Activated CD4-positive, alpha-beta memory T cell treated with anti-CD3 and anti-CD28 coated beads for 36 hours (primary cell): ENCODE measurements at places on chromosomes 7 and 10. TPM values are rescaled to one million over a fixed set of nuclear protein-coding genes. Genes with fewer than 3 reads are reported as not detected.

GRCh38 chr7:155851892-155852291, 39.6 kb upstream of the SHH start:
- H3K27ac ChIP-seq, result no peak overlapping the region
- H3K4me3 ChIP-seq, result no peak overlapping the region
- peaks cover 11% of the 10 kb centered on the region for H3K27me3 ChIP-seq
- no peaks in the 10 kb centered on the region for H3K36me3 ChIP-seq
- DNase-seq, result no peak

DNA sequence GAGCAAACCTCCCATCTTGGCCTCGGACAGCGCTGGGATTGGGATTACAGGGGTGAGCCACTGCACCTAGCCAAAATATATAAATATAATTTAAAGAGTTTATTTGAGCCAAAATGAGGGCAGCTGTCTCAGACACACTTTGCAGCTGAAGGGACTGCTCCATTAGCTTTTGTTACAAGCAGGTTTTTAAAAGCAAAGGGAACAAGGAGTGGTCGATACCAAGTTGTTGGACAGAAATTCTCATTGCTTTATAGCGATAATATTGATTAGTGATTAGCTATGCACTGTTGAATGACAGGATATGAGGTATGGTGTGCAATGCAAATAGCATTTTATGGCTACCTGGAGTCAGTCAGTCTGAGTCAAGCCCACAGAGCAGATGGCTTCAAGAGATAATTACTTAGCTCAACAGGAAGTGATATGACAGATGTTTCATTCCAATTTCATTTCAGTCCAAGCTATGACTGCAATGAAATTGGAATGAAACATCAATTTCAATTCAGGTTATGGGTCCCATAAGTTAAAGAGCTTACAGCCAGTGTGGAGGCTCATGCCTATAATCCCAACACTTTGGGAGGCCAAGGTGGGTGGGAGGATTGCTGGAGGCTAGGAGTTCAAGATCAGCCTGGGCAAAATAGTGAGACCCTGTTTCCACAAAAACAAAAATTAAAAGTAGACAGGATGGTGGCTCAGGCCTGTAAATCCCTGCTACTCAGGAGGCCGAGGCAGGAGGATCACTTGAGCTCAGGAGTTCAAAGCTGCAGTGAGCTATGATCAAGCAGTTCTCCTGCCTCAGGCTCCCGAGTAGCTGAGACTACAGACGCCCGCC, 23.1 kb downstream of the TYW1 start:
- DNase-seq, result peak; percentile 26
- no peak overlapping the region for H3K4me3 ChIP-seq
- no peaks in the 10 kb centered on the region for H3K27me3 ChIP-seq
- peaks cover 52% of the 10 kb centered on the region for H3K36me3 ChIP-seq
- H3K4me1 ChIP-seq, result peaks cover 9% of the 10 kb centered on the region

DNA sequence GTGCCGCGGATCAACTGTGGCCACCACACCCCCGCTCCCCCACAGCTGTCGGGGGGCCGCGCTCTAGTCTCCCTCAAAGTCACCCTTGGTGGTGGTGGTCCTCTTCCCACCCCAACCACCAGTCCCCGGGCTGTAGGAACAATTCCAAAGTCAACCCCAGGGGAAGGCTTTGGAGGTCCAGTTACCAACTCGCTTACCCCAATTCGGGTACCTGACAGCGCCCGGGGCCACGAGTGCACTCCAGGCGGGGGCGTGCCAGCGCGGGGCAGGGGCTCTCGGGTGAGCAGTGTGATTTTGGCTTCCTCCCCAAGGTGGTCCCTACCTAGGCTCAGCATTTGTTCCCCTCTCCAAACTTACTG, 584 bp upstream of the ZMIZ1 start:
- H3K4me1 ChIP-seq, result peaks cover 38% of the 10 kb centered on the region
- H3K4me3 ChIP-seq, result peak overlapping the region; percentile 76
- no peaks in the 10 kb centered on the region for H3K36me3 ChIP-seq
- peak; percentile 47 for DNase-seq

GRCh38 chr10:58919927-58920654, 256.4 kb upstream of the PHYHIPL start:
- H3K4me1 ChIP-seq, result no peaks in the 10 kb centered on the region
- DNase-seq, result no peak
- no peak overlapping the region for H3K4me3 ChIP-seq
- no peak overlapping the region for H3K27ac ChIP-seq
- peaks cover 2% of the 10 kb centered on the region for H3K27me3 ChIP-seq

DNA sequence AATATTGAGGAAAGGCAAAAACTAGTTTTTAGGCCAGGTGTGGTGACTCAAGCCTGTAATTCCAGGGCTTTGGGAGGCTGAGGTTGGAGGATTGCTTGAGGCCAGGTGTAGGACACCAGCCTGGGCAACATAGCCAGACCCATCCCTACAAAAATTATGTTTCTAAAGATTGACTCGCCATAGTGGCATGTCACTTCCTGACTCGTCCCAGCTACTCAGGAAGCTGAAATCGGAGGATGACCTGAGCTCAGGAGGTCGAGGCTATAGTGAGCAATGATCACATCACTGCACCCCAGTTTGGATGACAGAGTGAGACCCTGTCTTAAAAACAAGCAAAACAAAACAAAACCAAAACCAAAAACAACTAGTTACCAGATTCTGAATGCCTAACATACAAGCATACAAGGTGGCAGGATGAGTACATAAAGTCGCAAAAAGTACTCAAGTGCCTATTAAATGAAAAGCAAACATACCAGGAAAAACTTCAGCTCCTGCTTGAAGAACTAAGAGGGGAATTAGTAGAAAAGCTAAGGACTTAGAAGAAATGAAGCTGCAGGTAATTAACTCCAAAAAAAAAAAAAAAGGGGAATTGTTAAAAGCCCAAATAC, 14.1 kb downstream of the ZNF398 start:
- H3K27ac ChIP-seq, result peak overlapping the region; percentile 76
- H3K4me1 ChIP-seq, result peaks cover 20% of the 10 kb centered on the region
- DNase-seq, result peak; percentile 44
- H3K4me3 ChIP-seq, result no peak overlapping the region
- H3K27me3 ChIP-seq, result no peaks in the 10 kb centered on the region

GRCh38 chr10:59819265-59819664, 66.0 kb upstream of the MRLN start:
- H3K36me3 ChIP-seq, result peaks cover 13% of the 10 kb centered on the region
- H3K27me3 ChIP-seq, result no peaks in the 10 kb centered on the region
- DNase-seq, result no peak
- H3K27ac ChIP-seq, result peak overlapping the region; percentile 52
- peaks cover 52% of the 10 kb centered on the region for H3K4me1 ChIP-seq

DNA sequence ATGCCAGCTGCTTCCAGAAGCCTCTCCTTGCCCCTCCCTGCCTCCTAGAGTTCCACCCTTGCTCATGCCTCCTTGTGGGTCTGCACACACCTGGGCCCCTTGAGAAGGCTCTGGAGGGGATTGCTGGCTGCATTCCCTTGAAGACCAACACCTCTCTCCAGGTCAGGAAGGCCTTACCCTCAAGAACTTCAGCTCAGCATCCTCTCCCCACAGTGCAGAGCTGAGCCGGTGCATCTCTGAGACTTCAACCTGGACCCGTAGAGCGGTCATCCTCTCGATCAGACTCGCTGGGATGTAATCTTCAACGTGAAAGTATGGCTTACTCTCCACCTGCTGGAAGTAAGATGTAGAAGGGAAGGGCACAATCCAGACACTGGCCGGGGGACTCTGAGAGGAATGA, 62.7 kb downstream of the FRMPD2 start:
- no peak overlapping the region for H3K4me3 ChIP-seq
- DNase-seq, result no peak
- H3K4me1 ChIP-seq, result no peaks in the 10 kb centered on the region
- no peaks in the 10 kb centered on the region for H3K36me3 ChIP-seq

DNA sequence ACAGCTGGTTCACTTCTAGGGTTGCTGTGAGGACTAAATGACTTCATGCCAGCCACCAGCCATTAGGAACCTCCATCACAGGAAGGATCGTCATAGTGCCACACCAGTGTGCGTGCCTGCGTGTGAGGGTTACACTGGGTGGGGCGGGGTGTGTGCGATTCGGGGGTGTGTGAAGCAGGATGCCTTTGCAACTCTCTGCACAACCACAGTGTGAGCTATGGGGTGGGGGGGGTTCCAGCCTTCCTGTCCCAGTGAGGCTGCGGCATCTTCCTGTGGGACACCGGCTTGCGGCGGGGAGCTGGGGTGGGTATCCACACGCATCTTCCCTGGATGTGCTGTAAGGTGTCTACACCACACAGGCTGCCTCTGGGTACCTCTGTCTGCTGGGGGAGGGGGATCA, 6.9 kb upstream of the ELFN1 start:
- H3K27me3 ChIP-seq, result peaks cover 33% of the 10 kb centered on the region
- no peak overlapping the region for H3K4me3 ChIP-seq

GRCh38 chr7:91357901-91358300, 93.7 kb downstream of the FZD1 start:
- H3K4me3 ChIP-seq, result no peak overlapping the region
- H3K4me1 ChIP-seq, result no peaks in the 10 kb centered on the region
- H3K27ac ChIP-seq, result no peak overlapping the region
- H3K27me3 ChIP-seq, result no peaks in the 10 kb centered on the region
- DNase-seq, result no peak
- H3K36me3 ChIP-seq, result no peaks in the 10 kb centered on the region

DNA sequence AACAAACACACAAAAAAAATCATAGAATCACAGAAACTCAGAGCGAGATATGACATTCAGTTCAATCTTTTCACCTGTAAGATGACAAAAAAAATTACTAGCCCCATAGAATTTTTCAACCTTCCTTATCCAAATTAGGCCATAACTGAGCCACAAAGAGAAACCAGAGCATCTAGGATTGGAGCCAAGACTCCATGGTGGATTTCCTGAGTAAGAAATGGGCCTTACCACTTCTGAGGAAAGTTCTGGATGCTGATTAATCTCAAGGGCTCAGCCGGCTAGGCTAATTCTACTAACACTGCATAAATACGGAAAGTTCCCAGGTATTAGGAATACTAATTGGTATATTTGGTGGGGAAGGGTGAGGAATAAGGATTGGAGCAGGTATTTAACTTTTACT, 16.8 kb downstream of the LIPM start:
- H3K27me3 ChIP-seq, result no peaks in the 10 kb centered on the region
- DNase-seq, result no peak
- peaks cover 17% of the 10 kb centered on the region for H3K4me1 ChIP-seq
- H3K36me3 ChIP-seq, result no peaks in the 10 kb centered on the region
- no peak overlapping the region for H3K4me3 ChIP-seq
- no peak overlapping the region for H3K27ac ChIP-seq

- no peak overlapping the region for H3K27ac ChIP-seq
- H3K4me1 ChIP-seq, result peaks cover 9% of the 10 kb centered on the region
- no peaks in the 10 kb centered on the region for H3K36me3 ChIP-seq
Measured at GRCh38 chr7:55343860-55344606, 21.1 kb upstream of the LANCL2 start.

- no peaks in the 10 kb centered on the region for H3K27me3 ChIP-seq
- peak overlapping the region; percentile 61 for H3K27ac ChIP-seq
- DNase-seq, result no peak
- peak overlapping the region; percentile 51 for H3K4me3 ChIP-seq
Measured at GRCh38 chr7:17302575-17303142, 4.2 kb downstream of the AHR start.

GRCh38 chr7:47044625-47045024, 537.3 kb downstream of the TNS3 start:
- no peak for DNase-seq
- H3K4me1 ChIP-seq, result no peaks in the 10 kb centered on the region
- no peaks in the 10 kb centered on the region for H3K36me3 ChIP-seq
- H3K4me3 ChIP-seq, result no peak overlapping the region

DNA sequence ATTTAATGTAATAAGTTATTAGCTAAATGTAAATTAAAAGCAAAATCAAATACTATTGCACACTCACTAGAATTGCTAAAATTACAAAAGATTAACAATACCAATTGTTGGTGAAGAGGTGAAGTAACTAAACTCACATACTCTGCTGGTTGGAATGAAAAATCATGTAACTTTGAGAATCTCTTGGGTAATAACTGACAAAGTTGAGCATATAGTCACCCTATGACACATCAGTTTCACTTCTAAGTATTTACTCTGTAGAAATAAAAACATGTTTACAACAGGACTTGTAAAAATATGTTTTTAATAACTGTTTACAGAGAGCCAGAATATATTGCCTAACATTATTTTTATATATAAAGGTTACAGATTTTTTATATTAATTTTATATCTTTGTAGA, 33.6 kb downstream of the CNTNAP2 start:
- no peak overlapping the region for H3K4me3 ChIP-seq
- no peaks in the 10 kb centered on the region for H3K27me3 ChIP-seq
- H3K4me1 ChIP-seq, result no peaks in the 10 kb centered on the region
- no peak overlapping the region for H3K27ac ChIP-seq

DNA sequence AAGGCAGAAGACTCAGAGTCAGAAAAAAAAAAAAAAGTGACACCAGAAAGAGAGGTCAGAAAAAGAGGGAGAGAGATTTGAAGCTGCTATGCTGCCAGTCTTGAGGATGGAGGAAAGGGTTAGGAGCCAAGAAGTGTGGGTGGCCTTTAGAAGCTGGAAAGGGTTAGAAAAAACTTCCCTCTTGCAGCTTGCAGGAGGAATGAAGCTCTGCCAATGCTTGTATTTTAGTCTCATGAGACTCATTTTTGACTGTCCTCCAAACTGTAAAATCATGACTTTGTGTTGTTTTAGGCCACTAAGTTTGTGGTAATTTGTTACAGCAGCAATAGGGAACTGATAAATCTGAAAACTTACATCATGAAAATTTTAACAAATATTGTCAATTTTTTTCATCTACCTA, 127.7 kb upstream of the NOBOX start:
- H3K4me3 ChIP-seq, result no peak overlapping the region
- H3K27ac ChIP-seq, result no peak overlapping the region
- peaks cover 8% of the 10 kb centered on the region for H3K4me1 ChIP-seq
- no peak for DNase-seq
- H3K36me3 ChIP-seq, result peaks cover 12% of the 10 kb centered on the region
- H3K27me3 ChIP-seq, result no peaks in the 10 kb centered on the region

GRCh38 chr7:43764039-43764761, 5.7 kb downstream of the BLVRA start:
- H3K4me1 ChIP-seq, result peaks cover 43% of the 10 kb centered on the region
- no peaks in the 10 kb centered on the region for H3K36me3 ChIP-seq
- no peaks in the 10 kb centered on the region for H3K27me3 ChIP-seq
- H3K4me3 ChIP-seq, result no peak overlapping the region
- peak overlapping the region; percentile 6 for H3K27ac ChIP-seq

- H3K27me3 ChIP-seq, result no peaks in the 10 kb centered on the region
- no peaks in the 10 kb centered on the region for H3K36me3 ChIP-seq
- no peak overlapping the region for H3K4me3 ChIP-seq
- no peak for DNase-seq
Measured at GRCh38 chr7:70313271-70313670, 715.0 kb downstream of the AUTS2 start.

GRCh38 chr10:12414278-12414989, 65.1 kb downstream of the CAMK1D start:
- no peak overlapping the region for H3K4me3 ChIP-seq
- no peak for DNase-seq

GRCh38 chr7:92602352-92603088, 12.3 kb upstream of the FAM133B start:
- no peak for DNase-seq
- H3K27ac ChIP-seq, result no peak overlapping the region
- no peaks in the 10 kb centered on the region for H3K27me3 ChIP-seq
- H3K4me1 ChIP-seq, result no peaks in the 10 kb centered on the region

FKBP6 gene
- not detected for total RNA-seq

SCART1 gene
- total RNA-seq, result 5.4 TPM

FBXO24 gene
- total RNA-seq, result 2.2 TPM

C10orf62 gene
- not detected for total RNA-seq

FBXL15 gene
- 11.4 TPM for total RNA-seq

GOLGA7B gene
- total RNA-seq, result 0.86 TPM

FAM131B gene
- total RNA-seq, result 1.9 TPM

VSTM4 gene
- 0.10 TPM for total RNA-seq

ZNF425 gene
- 0.74 TPM for total RNA-seq

NDUFB2 gene
- total RNA-seq, result 171 TPM

ADRB1 gene
- not detected for total RNA-seq
